Heart left ventricle (tissue), 16 donors: ENCODE measurements at places on chromosomes 4 and X. TPM values are rescaled to one million over a fixed set of nuclear protein-coding genes. Genes with fewer than 3 reads are reported as not detected.

PLRG1 gene
- 40.3 TPM for total RNA-seq

SSX2B gene
- not detected for total RNA-seq

CCDC110 gene
- 1.5 TPM for total RNA-seq

ZIC3 gene
- total RNA-seq = not detected

GAR1 gene
- 3.2 TPM for total RNA-seq

COL25A1 gene
- total RNA-seq = 0.21 TPM
